Testis (tissue), 5 donors: ENCODE measurements at places on chromosomes 1 and 21. TPM values are rescaled to one million over a fixed set of nuclear protein-coding genes. Genes with fewer than 3 reads are reported as not detected.

Gene ATPAF1
- 76.7 TPM for total RNA-seq

Gene TP73
- total RNA-seq, result 1.3 TPM

Gene CR1L
- not detected for total RNA-seq

Gene SERINC2
- 10.8 TPM for total RNA-seq

Gene LCE3B
- total RNA-seq, result not detected

Gene NPPA
- not detected for total RNA-seq

- H3K36me3 ChIP-seq, result no peaks in the 10 kb centered on the region
- no peak for DNase-seq
- no peaks in the 10 kb centered on the region for H3K27me3 ChIP-seq
- no peak overlapping the region for H3K27ac ChIP-seq
- H3K4me1 ChIP-seq, result no peaks in the 10 kb centered on the region
- no peak overlapping the region for H3K4me3 ChIP-seq
These were observed 444.2 kb downstream of the SETD4 start for GRCh38 chr21:35616090-35616489.

GRCh38 chr1:192065087-192065486 is 93.2 kb upstream of the RGS18 start:
- no peak for DNase-seq
- H3K4me3 ChIP-seq, result no peak overlapping the region
- H3K4me1 ChIP-seq, result no peaks in the 10 kb centered on the region

- no peak overlapping the region for H3K4me3 ChIP-seq
- no peaks in the 10 kb centered on the region for H3K27me3 ChIP-seq
- H3K36me3 ChIP-seq, result no peaks in the 10 kb centered on the region
- H3K27ac ChIP-seq, result no peak overlapping the region
- DNase-seq, result no peak
- H3K4me1 ChIP-seq, result peaks cover 14% of the 10 kb centered on the region
These were observed 11.5 kb downstream of the ARHGEF10L start for GRCh38 chr1:17550729-17551584.

DNA sequence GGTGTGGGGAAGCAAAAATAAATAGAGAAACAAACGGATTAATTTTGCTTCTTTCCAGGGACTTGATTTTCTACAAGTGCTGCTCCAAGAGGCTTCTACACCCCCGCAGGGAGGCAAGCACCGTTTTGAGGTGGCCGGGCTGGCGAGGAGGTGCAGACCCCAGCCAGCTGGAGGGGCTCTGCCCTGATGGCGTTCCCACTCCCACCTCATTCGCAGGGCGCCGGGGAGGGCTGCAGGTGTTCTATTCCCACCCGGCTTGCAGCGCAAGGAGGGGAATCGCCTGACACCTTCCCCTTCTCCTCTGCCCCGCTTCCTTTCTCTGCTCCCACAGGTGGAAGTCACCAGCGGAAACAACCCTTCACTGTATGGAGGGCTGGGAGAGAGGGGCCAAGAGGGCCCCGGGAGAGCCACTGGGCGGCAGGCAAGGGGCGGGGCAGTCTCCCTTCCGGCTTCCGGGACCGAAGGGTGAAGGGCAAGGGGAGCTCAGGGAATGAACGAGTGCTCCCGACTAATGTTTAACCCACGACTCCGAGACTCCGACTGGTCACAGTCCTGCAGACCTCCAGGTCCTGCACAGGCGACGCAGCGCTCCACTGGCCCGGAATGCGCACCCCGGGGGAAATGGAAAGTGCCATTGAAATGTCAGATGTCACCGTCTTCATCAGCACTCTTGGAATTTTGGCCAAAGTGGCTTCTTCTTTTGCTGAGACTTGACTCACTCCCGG is 29.1 kb downstream of the TEX35 start:
- no peaks in the 10 kb centered on the region for H3K36me3 ChIP-seq
- peak overlapping the region; percentile 63 for H3K4me3 ChIP-seq
- H3K4me1 ChIP-seq, result no peaks in the 10 kb centered on the region
- peak; percentile 55 for DNase-seq

DNA sequence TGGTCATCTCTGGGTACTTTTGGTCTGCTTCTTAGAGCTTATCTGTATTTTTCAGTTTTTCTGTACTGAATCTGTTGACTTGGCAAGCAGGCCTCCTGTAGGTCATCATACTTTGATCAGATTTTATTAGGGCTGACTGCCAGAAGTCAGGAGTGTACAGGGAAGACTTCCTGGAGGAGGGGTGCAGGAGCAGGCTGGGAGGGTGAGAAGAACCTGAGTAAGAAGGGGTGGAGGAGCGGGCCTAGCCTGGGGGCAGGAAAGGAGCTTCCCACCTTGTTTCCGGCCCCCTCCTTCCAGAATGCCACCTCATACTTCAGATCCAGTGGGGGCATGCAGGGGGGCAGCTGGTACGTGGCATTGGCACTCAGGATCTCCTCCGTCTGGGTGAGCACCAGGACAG is 18.3 kb upstream of the IL22RA1 start:
- H3K36me3 ChIP-seq, result no peaks in the 10 kb centered on the region
- no peaks in the 10 kb centered on the region for H3K4me1 ChIP-seq
- H3K4me3 ChIP-seq, result no peak overlapping the region
- H3K27ac ChIP-seq, result no peak overlapping the region
- no peak for DNase-seq

GRCh38 chr1:14970799-14971141 is 182.8 kb upstream of the TMEM51 start:
- peaks cover 19% of the 10 kb centered on the region for H3K4me1 ChIP-seq
- no peaks in the 10 kb centered on the region for H3K36me3 ChIP-seq
- no peaks in the 10 kb centered on the region for H3K27me3 ChIP-seq
- DNase-seq, result no peak
